ENCODE measurements at places on chromosomes 4 and X.

DNA sequence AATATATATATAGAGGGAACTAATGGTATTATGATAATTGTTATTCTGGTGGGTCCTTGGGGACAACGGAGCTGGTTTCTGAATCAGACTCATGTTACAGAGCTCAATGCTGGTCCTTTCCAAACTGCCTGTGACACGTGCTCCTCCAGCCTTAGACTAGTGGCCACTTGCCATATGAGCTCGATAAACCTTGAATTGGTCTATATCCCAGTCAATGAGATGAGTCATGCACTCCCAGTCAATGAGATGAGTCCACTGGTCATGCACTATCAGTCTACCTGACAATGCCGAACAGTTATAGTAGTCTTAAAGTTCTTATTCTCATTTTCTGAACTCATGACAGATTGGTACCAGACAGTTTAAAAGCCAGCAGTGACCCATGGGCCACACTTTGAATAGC is 325.2 kb downstream of the LDB2 start:
- DNase-seq = no peak

GRCh38 chr4:105067946-105068345 is 78.7 kb upstream of the TET2 start:
- DNase-seq = no peak

GRCh38 chr4:26748811-26749210 is 111.8 kb upstream of the STIM2 start:
- DNase-seq = no peak

GRCh38 chr4:95362906-95363558 is 185.7 kb downstream of the UNC5C start:
- no peak for DNase-seq

DNA sequence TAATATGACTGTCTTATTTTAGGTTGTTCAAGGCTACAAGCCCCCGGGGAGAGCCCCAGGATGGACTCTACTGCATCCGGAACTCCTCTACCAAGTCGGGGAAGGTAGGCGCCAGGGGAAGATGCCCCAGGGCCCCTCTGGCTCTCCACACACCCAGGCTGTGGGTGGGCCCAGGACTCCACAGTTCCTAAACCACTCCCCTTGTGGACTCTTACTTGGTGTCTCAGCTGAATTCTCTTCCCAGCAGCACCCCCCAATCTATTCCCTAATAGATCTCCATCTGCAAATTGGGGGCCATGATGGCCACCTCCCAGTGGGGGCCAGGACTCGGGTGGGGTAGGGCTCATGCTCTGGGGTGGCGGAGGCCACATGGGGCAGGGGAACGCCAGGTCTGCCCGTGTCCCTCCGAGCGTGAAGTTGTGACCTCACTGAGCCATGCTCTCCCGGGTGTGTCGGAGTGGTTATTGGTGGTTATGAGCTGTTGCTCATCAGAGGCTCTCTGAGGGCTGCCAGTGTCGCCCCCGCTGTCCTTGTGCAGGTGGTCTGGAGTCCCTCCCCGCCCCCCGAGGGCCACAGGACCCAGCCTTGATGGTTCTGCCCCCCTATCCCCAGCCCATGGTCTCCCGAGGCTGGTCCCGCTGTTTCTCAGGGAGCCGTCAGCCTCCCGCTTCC is 11.2 kb upstream of the ADD1 start:
- no peak for DNase-seq

DNA sequence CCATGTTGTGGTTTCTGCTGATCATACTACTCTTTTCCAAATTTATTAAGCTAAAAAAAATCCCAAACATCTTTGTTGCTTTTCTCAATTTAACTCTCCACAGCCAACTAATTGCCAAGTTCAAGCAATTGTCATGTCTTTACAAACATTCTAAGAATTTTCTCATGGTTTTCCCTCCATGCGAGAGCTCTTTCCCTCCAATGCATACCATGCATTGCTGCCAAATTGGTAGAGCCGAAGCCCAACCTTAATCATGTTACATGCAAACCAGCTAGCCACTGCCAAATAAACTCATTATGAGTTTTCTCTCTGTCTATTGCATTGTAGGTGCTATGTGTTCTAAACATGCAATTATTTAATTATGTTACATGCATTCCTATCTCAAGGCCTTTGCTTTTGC is 123.9 kb downstream of the GC start:
- no peak for DNase-seq

- DNase-seq = no peak
These were observed 34.3 kb upstream of the GRPR start for GRCh38 chrX:16089086-16089485.

DNA sequence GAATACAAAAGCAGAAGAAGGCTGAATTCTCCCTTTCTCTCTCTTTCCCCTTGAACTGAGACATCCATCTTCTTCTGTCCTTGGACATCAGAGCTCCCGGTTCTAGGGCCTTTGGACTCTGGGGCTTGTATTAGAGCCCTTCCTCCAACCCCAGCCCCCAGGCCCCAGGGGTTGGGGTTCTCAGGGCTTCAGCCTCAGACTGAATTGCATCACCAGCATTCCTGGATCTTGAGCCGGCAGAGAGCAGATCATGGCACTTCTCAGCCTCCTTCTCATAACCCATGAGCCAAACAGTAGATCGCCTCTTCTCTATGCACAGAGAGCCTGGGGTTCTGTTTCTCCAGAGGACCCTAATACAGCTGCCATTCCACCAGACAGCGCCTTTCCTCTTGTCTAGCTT is 25.3 kb upstream of the CLDN24 start:
- no peak for DNase-seq

DNA sequence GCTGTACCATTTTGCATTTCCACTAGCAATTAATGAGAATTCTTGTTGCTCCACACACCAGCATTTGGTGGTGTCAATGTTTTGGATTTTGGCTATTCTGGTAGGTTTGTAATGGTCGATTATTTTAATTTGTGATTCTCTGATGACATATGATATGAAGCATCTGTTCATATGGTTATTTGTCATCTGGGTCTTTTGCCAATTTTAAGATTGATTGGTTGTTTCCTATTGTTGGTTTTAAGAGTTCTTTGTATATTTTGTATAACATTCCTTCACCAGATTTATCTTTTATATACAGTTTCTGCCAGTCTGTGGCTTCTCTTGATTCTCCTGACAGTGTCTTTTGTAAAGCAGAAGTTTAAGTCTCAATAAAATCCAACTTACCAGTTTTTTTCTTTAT is 18.5 kb upstream of the BDH2 start:
- DNase-seq = no peak

DNA sequence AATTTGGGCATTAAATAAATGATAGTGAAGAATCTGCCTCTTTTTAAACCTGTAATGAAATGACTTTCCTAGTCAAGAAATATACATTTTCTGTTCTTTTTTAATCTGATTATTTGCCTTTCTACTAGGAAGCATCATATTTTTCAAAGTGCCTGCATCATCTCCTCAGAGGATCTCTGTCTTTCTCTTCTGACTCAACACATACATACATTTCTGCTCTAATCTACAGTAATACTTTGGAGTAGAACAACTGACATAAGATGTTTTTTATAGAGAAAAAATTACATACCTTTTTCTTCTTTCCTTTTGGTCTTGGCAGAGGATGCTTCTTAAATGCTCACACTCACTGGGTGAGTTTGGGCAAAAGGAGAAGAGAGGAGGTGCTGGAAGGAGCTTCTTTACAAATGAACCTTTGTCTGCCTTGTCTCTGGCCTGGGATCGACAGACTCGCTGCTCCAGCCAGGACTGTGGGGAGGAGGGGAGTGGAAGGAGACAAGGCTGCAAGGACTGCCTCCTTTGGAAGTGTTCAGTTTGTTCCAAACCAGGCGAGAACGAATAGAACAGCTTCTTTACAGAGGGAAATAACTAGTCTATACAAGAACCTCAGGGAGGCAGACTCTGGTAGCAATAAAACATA is at the start of gene SCRG1:
Gene SCRG1 (minus strand): TSS at position 338 of the 637 bp plus-strand sequence. CDS start 7,702 bp downstream, outside the sequence.
- DNase-seq = no peak

DNA sequence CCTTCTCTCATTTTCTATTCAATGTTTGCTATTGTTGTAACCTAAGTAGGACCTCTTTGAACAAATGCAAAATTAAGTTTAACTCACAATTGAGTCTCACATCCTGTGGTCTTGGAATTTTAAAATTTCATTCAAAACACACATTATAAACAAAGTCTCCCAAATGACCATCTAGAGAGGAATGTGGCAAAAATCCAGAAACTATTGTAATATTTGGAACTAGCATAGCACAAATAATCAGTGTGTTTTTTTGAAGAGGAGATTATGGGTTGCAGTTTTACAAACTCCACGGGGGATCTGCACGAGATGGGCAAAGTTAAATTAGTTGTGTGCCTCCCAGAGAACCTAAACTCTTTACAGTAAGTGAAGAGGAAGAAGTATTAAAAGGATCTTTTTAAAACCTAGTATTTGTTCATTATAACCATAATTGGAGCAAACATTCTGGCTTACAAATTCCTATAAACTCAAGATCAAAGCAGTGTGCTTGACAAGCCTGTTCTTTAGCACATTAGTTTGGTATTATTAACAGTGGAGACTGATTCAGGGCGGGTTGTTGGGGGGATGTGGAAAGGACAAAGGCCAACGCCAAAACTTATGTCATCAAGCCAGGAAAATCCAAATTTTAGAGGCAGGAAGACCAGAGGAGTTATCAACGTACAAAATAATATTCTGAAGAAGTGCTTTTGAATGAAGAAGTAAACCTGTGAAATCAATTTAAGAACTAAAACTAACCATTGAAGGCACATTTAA is 22.4 kb upstream of the RBPJ start:
- no peak for DNase-seq

DNA sequence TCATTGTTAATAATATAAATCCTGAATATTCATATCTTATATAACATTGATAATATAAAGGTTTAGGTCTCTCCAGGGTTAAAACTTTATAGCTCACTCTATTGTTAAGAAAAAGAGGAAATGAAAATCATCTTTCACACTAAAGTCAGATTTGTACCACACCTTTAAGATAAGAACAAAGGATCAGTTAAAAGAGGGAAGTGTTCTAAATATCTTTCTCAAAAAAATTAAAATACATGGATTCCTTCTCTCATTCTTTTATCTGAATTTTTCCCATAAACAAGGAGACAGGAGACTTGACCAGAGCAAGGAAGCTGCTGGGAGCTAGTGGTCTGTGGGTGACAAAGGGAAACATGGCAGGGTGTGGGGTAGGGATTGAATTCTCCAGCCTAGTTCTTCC is 323.0 kb upstream of the CPXCR1 start:
- DNase-seq = no peak

DNA sequence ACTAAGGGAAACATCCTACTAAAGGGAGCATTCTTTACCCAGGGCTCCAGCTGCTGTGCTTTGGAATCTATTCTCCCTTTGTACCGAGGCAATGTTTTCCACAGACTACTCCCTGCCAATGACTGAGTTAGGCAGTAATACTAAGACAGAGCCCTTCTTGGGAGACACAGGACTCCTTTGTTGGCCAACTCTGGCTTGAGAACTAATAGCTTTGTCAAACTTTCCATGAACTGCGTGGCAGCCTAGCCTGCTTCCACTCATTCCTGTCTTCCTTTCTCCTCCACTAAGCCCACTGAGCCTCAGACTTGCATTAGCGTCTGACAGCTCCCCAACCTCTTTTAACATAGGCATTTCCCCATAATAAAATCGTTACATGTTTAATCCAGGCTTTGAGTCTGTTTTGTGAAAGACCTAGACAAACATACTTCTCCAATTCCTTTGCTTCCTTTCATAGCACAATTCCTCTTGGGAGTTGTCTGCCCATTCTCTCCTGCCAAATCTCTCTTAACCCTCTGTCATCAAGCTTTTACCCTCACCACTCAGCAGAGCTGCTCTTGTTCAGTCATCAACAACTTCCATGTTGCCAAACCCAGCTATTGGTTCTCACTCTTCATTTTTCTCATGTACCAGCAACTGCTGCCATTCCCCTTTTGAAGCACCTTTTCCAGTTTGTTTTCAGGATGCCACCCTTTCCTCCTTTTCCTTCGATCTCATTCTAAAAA is 300.3 kb upstream of the IGFBP7 start:
- no peak for DNase-seq

DNA sequence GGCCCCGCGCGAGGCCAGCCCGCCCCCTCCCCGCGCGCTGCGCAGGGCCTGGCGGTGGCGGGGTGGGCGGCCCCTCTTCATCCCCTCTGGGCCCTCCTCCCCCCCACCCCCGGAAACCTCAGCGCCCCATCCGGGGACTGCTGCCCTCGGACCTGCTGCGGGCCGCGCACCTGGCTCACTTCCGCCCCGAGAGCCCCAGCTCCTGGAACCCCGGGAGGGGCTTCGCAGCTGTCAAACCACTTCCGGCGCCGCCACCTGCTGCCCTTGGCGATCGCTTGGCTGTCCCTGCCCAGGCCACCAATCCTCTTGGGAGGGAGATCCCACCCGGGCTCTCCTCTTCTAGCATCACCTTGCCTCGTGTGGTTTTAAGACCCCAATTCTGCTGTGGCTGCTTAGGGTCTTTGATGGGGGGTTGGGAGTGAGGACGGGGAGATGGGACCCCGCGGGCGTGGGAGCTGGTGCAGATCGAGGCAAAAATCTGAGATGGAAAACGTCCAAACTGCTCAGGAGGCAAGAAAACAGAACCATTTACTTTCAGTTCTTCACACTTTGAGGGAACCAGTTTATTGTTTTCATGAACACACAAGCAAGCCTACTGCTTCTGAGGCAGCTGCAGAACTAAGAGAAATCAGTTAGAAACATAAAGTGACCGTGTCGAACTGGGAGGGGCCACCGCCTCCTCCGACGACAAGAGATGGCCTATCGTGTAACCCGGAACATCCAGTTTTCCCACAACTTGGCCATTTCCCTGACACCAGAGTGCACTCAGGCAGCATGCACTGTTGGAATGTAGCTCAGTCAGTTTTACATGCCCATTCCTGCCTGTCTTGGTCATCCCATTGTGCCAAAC is 754 bp downstream of the MTMR1 start:
- peak; percentile 54 for DNase-seq

DNA sequence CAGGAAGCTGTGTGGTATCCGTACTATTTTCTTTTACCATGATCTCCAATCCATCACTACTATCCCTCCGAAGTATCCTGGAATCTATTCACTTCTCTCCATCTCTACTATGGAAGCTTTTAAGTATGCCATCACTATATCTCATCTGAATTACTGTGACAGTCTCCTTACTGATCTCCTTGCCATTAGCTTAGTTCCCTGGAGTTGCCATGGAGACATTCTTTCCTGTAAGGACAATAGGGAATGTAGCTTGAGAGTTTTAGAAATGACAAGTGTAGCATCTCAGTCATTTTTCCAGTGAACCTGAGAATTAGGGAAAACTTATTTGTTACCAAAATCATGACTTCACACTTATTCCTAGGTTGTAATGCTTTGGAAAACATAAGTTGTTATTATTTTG is 86.3 kb downstream of the HPGD start:
- no peak for DNase-seq

DNA sequence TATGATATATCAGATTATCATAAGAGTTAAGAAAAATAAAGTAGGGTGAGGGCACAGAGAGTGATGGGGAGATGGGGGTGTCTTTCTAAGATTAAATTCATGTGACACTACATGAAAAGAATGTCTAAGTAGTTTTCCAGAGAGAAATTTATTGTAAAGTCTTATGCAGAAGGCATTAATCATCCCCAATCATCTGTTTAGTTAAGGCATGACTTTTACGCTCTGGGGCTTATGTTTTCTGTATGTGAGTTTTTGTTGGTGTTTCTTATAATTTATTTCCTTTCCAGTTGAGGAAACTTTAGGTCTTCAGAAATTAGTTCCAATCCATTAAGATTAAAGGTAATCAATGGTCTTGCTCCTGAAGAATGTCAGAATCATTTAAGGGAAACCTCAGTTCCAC is 383.0 kb upstream of the GALNT7 start:
- no peak for DNase-seq

- DNase-seq = no peak
These were observed 313.1 kb downstream of the CBLL2 start for GRCh38 chrX:22585831-22586230.
